HuH-7 (cell line): ENCODE measurements at places on chromosomes 6 and 20.

- DNase-seq, result no peak
These were observed 31.2 kb upstream of the SPDEF start for GRCh38 chr6:34587325-34587724.

DNA sequence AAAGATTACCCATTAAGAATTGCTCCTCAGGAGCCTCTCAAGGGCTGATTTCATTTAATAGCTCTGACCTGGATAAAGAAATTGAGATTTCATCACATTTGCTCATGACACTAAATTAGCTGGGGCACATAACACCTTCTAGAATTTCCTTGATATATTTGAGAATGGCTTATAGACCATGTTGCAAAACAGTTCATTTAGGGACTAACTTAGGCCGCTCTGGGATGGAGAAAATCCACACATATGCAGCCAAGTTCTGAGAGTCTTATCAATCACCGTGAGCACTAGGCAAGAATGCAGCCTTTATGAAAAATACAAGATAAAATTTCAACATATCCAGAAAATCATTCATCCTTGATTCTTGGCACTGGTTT, 91.0 kb upstream of the MCHR2 start:
- no peak for DNase-seq

DNA sequence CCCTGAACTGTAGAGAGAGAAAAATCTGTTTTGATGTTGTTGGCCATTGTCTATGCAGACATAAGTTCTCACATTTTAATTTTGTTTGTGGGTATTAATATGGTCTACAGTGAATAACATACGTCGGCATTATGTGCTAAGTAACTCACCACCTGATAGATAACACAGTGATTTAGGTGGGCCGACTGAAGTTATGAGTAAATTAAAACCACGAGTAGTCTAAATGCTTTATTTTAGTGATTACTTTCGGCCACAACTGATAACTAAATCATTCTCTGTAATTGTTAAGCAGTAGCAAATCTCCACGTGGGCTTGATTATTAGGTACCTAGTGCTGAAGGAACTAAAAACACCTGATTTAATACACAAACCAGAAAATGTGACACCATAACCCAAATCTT, 1.1 kb downstream of the DOP1A start:
- no peak for DNase-seq

- DNase-seq, result no peak
These were observed 3.0 kb upstream of the ABCF1 start for GRCh38 chr6:30568245-30568644.

- DNase-seq, result no peak
These were observed 12.5 kb downstream of the PRDM1 start for GRCh38 chr6:106098383-106099234.

DNA sequence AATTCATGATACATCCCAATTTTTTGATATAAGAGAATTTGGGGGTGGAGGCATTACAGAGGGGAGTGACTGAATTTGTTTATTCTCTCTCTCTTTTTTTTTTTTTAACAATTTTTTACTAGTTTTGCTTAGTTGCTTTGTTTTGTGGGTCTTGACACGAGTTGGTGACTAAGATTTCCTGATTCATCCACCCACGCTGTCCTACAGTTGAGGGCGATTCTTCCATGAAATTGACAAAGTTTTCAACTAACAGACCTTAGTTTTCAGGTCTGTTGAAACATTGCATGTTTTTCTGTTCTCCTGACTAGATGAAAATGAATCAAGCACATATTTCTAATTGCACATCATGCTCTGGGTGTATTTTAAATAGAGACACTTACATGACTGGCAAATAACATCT, 613.8 kb downstream of the TFAP2B start:
- no peak for DNase-seq

GRCh38 chr20:57540890-57541580, 16.1 kb upstream of the CTCFL start:
- DNase-seq, result no peak

DNA sequence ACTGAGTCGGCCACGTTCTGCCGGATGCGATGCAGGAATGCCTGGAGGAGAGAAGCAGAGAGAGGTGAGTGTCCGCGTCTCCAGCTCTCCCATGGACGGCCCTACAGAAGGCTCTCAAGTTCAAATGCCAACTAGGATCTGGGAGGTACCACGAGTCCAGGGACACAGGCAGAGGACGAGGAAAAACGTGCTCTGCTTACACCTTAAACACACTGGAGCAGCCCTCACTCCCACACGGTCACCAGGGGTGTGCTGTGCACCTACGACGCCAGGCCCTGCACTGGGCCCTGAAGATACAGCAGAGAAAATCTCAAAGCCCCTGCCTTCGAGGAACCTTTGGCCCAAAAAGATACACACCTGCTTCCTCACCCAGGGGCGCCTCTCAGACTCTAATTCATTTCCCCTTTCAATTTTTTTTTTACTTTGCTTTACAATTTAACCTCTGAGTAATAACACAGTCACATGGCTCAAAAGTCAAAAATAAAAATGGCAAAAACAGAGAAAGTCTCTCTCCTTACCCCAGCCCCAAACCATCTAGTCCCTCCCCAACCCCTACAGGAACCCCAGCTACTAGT, 79.9 kb downstream of the PREX1 start:
- no peak for DNase-seq

GRCh38 chr6:168088161-168089053, 9.4 kb upstream of the FRMD1 start:
- DNase-seq, result peak; percentile 91

GRCh38 chr20:33933469-33933909, 60.2 kb upstream of the RALY start:
- DNase-seq, result no peak

- no peak for DNase-seq
These were observed 116.7 kb downstream of the CD164 start for GRCh38 chr6:109265530-109265929.

- DNase-seq, result no peak
These were observed 269.6 kb downstream of the PKHD1 start for GRCh38 chr6:51817832-51818231.

- DNase-seq, result no peak
These were observed 18.9 kb upstream of the SYNJ2 start for GRCh38 chr6:157962601-157963302.

DNA sequence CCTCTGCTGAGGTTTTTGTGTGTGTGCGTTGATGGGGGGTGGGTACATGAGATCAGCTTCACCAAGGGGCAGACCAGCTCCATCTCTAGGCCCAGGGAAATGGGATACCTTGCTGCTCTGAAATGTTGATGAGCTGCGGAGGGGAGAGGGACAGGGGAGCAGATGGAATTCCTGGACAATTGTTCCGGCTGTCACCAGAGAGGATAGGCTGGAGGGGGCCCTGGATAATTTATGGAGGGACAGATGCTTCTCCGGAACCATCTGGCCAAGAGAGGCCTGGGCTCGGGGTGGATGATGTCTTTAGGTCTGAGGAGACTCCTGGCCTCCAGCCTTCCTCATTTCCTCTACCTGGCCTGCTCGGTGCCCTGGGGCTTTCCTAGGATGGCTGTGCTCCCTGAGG, 1.9 kb upstream of the TJAP1 start:
- no peak for DNase-seq

DNA sequence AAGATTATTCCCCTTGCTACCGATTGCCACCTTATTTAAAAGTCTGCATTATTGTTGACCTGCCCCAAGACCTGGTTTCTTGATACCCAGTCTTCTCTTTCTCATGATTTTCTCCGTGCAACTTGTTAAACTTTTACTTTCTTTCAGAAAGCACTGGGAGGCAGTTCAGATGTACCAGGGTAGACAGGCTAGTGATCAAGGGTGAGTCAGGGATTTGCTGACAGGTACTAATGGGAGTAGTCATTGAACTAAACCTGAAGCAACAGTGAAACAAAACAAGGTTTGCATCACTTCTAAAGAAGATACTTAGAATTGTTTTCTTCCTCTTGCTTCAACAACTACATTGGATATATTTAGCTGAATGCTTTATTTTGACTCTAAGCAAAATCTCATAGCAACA, 124.4 kb downstream of the KCNQ5 start:
- no peak for DNase-seq

GRCh38 chr6:116557893-116558292, 4.3 kb downstream of the CALHM4 start:
- no peak for DNase-seq

- DNase-seq, result no peak
These were observed 6.2 kb downstream of the TMEM200A start for GRCh38 chr6:130371921-130372420.

DNA sequence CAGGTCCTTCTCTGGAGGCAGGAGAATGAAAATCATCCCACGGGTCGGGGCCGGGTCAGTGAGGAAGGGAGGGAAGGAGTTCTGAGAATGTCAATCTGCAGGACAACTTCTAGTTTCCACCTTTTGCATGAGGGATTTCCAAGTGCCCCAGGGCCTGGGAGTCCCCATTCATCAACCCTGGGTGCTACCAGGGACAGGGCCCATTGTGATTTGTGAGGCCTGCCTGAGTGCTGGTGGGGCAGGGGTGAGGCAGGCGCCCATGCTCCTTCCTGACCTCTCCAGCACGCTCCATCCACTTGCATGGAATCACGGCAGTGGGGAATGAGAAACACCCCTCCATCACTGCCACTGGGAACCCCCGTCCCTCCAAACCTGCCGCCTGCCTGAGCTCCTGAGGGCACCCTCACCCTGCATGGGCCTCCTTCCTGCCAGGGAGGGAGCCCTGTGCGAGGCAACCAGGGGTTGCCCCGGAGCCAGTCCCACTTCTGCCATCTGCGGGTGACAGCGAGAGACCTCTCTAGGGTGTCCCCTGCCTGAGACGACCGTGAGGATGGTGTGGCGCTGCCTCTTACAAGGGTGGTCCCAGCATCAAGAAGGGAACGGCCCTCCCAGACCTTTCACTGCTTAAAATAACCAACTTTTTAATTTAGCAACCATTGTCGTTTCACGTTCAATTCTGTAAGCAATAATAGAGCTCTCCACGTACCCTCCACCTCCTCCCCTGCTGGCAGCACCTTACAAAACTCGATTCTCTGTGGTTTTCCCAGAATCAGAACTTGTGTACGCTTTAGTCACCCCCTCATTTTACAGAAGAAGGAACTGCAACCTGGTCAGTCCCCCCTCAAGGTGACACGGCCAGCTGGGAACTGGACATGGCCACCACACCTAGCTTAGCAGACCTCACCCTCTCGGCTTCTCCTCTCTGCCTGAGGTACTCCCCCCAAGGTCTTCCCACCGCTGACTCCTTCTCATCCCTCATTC, 28.6 kb downstream of the PMEPA1 start:
- DNase-seq, result no peak

DNA sequence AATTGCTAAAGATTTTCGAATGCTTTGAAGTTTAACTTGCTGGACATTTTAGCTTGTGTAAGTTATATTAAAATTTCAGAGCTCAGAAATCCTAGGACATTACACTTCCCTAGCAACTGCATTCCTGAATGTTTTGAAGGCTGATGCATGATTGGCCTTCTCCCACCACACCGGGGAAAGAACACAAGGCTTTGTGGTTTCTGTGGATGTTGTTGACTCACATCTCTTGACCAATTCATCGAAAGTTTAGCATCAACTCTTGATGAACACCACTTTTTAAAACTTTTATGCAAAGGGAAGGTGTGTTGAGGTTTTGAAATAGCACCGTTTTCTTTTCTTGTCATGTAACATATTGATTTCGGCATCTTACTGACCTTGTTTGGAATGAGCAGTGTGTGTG, 81.1 kb downstream of the RIMS1 start:
- DNase-seq, result no peak

DNA sequence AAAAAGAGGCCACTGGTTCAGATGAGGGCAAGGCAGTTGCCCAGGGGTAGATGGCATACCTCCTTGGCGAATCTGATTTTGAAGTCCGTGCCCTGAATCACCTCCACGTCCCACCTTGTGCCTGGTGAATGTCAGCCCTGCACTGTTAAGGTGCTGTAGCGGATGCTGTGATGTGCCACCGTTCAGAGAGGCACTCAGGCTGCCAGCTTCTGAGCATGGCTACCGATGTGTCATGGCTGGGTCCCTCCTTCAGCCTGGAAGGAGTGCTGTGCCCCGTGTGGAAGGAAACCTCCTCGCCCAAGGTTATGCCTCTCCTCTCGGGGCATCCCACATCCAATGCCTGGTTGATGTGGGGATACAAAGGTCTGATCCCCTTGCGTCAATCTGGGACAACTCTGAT, 43.6 kb downstream of the UST start:
- no peak for DNase-seq

- DNase-seq, result no peak
These were observed 22.4 kb downstream of the OR2B2 start for GRCh38 chr6:27889628-27890444.

DNA sequence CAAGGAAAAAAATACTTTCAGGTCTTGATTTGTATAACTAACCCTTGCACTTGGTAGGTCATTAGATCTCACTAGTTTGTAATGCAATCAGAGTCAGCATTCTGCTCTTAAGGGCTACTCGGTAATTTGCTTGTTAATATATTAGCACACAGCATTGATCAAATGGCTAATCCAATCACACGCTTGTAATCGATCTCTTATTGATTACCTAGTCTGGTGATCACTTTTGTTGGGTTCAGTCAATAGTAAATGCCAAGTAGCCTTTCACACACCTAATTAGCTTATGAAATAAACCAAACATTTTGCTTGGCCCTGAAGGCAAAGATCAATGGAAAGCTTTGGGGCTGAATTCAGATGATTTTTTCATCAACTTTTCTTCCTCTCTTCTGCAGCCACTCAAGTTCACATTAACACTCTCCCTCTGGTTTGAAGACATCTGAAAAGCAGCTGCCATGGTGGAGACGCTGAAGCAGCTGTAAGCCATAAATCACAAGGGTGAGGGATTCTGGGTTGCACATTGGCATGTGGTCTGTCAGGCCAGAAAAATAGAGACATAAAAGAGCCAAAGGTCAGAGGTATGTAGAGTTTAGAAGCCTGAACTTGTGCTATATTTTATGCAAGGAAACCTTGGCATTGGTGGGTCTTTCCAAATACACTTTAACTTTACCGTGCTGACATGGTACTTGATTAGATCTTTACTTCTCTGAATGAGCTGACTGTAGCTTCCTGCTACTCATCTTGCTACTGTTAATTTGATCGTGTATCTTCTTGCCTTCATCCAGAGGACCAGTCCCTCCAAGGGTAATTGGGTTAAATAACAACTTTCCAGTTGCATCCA, 234.4 kb downstream of the SIM1 start:
- DNase-seq, result no peak

- no peak for DNase-seq
These were observed 435.6 kb upstream of the RUNX2 start for GRCh38 chr6:44892579-44892978.

GRCh38 chr6:125191916-125192609, 38.5 kb downstream of the TPD52L1 start:
- DNase-seq, result peak; percentile 41

GRCh38 chr20:23626040-23626620, 11.6 kb downstream of the CST3 start:
- DNase-seq, result no peak
